ENCODE measurements at places on chromosomes 7 and 10.

DNA sequence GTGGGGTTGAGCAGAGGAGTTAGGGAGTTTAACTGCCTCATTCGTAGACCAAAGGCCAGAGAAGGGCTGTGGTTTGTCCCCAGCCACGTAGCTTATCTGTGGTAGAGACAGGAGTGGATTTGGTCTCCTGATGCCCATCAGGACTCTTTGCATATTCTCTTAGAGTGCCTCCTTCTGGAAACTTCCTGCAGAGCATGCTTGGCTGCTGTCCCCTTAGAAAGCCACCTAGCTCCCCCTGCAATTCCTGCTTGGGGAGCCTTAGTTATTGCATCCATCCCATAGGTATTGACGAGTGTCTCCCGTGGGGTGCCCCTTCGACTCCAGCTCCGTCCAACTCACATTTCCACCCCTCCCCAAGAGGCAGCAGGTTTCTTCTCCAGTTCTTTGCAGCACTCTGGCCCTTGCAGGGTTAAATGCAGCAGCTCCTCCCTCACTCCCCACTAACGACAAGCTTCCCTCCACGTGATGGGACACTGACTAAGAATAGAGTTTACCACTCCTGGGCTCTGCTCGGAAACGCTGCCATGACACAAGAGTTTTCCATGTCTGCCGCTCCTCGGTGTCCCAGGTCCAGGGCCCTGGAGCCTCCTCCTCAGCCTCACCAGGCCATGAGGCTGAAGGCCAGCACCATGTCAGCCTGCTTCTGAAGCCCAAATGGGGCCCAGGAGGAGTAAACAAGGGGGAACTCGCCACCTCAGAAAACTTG lies 147.8 kb upstream of the UNC5B start:
- no peak for DNase-seq

DNA sequence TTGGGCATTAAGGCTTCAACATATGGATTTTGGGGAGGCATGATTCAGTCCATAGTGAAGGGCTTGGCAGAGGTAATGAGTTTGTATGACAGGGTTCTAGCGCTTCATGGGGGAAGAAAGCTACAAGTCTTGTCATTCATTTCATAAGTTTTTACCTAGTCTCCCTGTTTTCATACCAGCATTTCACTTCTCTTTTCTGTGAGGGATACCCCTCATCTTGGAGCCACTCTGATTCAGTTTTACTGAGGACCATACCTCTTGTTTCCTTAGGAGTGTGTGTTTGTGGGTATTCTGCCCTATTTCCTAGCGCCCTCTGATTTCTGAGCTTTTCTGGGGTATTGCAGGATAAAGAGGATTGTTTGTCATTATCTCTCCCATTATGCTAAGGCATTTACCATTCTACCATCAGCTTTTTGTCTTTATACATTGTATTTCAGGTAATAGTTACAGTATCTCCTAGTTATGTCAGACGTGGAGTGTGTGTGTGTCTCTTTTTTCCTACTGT lies 6.8 kb downstream of the RSBN1L start:
- DNase-seq: no peak

DNA sequence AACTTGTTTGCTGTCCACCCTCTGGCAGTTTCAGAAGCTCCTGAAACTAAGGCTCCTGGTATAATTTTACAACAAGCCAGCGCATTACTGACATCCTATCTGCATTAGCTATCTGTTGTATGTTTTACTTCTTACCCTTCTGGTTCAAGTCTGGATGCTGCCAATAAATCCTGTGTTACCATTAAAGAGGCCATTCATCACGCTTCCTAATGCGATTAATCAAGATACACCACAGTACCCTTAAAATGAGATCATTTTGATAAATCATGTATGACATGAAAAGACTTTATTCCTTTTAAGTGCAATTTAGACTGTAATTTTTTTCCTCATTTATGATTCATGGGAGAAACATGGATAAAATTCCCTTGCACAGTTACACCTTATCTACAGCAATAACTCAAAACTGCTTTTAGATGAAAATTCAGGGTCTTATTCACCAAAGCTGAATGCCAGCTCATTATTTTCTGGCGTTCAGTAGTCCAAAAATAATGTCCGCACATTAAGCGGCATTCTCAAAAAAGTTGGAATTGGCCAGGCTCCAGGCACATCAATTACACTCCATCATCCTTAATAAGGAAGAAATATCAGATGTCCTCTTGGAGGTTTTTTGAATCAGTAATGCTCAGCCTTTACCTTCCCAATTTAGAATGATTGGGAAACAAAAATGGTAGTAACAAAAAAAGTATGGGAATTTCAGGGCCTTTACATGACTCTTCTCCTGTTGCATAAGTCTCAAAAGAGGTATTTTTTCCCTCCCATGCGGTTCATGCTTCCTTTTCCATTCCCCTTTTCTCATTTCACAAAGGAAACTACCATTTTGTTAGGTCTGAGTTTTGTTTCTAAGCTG lies 878.5 kb downstream of the LRMDA start:
- peak; percentile 95 for DNase-seq

DNA sequence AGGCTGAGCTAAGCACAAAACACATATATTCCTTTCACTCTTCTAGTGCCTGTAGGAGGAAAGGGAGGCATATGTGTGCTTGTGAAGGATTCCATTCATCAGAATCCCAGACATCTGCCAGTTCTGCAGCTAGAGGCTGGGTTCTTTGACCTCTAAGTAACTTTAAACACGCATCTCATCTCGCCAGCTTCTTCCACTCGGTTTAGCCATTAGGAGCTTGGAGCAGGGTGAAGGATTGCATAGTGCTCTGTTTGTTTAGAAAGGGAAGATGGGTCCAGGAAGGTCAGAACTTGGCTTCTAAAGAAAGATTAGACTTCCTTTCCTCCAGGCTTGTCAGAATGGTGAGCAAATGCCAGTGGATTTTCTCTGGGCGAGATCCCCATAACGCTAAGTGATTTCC lies 43.6 kb downstream of the HK1 start:
- DNase-seq: no peak

GRCh38 chr7:92230547-92230946 lies 15.2 kb downstream of the KRIT1 start:
- no peak for DNase-seq

GRCh38 chr10:107656932-107657331 lies 492.4 kb upstream of the SORCS1 start:
- DNase-seq: no peak

- peak; percentile 80 for DNase-seq
Measured at GRCh38 chr7:20158684-20159083, 58.5 kb downstream of the MACC1 start.

GRCh38 chr7:9657257-9657656 lies 1223.8 kb downstream of the NXPH1 start:
- no peak for DNase-seq

DNA sequence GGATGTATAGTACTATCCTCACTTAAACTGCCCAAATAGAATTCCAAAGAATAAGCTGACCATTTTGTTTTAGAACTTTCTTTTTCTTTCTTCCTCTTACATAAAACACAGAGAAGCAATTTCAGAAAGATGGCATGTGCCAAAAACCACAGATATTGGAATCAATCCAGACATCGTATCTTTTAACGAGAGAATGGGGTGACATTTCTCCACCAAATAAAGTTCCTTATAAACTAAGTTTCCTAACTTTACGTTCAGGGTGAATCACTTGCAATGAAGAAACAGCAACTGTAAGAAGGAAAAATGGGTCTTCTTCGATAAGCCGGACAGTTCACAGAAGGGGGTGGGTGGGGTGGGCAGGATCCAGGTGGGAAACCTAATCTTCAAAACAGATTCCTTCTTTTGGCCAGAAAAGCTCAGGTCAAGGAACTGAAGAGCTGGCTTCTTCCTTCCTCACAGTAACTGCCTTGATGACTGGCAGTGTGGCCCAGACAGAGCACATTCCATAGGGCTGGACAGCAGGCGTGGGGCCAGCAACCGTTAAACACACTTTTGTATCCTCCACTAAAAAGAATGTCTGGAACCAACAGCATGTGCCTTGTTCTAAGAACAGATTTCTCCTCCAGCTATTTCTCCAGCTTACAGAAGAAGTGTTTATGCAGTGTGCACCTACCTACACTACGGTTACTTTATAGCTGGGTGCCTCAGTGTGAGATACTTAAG lies 31.5 kb downstream of the CREB3L2 start:
- peak; percentile 87 for DNase-seq

DNA sequence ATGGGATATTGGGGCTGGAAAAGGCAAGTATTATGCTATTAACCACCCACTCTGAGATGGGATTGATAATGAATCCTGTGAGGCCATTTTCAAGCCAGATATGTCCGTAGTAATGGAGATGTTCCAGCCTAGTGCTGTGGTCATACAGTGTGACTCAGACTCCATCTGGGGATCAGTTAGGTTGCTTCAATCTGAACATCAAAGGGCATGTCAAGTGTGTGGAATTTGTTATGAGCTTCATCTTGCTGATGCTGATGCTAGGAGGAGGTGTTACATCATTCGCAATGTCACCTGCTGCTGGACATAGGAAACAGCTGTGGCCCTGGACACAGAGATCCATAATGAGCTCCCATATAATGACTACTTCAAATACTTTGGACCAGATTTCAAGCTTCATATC lies 144.7 kb downstream of the PLCE1 start:
- DNase-seq: peak; percentile 64

- no peak for DNase-seq
Measured at GRCh38 chr10:122828716-122829255, 16.9 kb downstream of the CUZD1 start.

GRCh38 chr10:116833986-116834985 lies 15.0 kb upstream of the ENO4 start:
- no peak for DNase-seq

GRCh38 chr10:4586776-4587175 lies 239.2 kb upstream of the AKR1E2 start:
- peak; percentile 14 for DNase-seq

- DNase-seq: peak; percentile 50
Measured at GRCh38 chr7:95478272-95479037, 7.3 kb upstream of the ASB4 start.

All from fibroblast of the aortic adventitia (primary cell).